PC-9 (cell line): ENCODE measurements at places on chromosomes 13 and 19.

DNA sequence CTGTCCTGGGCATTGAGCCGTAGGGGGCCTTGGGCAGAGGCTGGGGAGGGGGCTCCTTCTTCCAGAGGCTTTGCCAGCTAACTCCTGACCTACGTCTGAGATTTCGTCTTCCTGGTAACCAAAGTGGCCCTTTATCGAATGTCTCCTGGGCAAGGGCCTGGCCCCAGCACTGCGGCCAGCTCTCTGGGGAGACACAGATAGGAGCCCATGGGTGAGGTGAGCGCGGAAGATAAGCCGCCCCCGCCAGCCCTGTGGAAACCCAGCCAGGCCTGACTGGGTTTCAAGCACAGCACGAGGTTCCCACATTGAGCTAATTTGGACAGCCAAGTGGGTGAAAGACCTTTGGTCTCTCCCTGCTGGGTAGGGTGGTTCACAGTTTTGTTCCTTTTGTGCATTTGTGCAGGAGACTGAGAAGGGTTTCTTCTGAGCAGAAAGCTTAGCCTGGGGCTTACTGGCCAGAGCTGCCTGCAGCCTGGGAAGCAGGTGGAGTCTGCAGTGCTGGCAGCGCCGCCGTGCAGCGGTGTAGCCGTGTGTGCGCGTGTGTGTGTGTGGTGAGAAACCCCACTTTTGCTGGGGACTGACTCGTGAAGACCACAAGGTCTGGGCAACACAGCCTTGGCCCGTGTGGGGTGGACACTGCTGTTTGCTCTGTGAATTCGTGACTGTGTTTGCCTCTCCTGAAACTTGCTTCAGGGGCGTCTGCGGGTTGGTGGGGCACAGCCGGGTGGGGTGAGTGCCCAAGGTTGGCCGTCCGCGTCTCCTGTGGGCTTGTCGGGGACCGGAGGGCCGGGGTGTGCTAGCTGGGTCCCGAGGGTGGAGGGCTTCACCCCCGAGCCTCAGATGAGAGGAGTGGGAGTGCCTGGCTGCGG, 2.5 kb downstream of the BSG start:
- peak; percentile 53 for DNase-seq

GRCh38 chr13:50831512-50831911, 12.0 kb downstream of the DLEU7 start:
- no peak for DNase-seq

- DNase-seq: no peak
These were observed 173.7 kb downstream of the KLF12 start for GRCh38 chr13:73960474-73960873.

- DNase-seq: no peak
These were observed 388.9 kb downstream of the KCNRG start for GRCh38 chr13:50404116-50404515.

DNA sequence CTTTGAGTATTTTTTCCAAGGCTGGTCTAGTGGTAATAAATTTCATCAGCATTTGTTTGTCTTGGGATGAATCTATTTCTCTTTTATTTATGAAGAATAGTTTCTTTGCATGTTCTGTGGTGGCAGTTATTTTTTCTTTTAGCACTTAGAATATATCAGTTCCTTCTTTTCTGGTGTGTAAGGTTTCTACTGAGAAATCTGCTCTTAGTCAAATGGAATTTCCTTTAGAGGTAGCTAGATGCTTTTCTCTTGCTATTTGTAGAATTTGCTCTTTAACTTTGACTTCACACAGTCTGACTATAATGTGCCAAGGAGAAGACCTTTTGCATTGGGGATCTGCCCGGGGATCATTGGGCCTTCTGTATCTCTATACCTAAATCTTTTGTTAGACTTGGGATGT, 4.1 kb upstream of the SIGLEC6 start:
- no peak for DNase-seq

GRCh38 chr19:57242821-57243220, 2.4 kb downstream of the ZNF805 start:
- no peak for DNase-seq

GRCh38 chr13:47555235-47555634, 445.8 kb downstream of the SUCLA2 start:
- no peak for DNase-seq

DNA sequence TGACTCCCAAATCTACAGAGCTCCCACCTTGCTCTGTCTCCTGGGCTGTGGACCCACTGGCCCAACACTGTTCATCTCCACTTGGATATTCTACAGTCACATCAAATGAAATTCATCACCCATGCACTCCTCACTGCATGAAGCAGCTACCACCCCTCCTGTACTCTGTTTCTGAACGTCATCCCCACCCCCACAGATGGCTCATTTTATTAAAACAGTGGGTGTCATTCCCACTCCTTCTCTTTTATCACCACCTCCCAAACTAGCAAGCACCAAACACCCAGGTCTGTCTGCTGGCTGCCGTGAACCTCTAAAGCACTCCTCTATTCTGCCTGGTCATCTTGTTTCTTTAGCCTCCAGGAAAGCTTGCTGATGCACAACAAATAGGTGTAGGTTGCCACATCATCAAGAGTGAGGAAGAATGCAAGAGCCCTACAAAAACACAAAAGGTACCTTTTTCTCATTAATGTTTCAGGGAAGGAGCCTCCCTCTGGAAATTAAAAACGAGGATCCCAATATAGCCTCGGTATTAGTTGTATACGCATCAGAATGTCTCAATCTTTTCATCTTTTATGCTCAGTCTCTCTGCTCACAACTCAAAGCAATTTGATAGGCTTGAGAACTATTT, 91.8 kb downstream of the MIPEP start:
- no peak for DNase-seq

GRCh38 chr19:38989066-38989605, 13.6 kb upstream of the FBXO17 start:
- peak; percentile 69 for DNase-seq

GRCh38 chr19:43148233-43148632, 38.1 kb downstream of the PSG5 start:
- peak; percentile 65 for DNase-seq

- DNase-seq: no peak
These were observed 1244.9 kb downstream of the PCDH17 start for GRCh38 chr13:58876473-58876872.
